Cortex of kidney (tissue), 1 donor: ENCODE measurements at places on chromosomes 2 and 18.

GRCh38 chr2:197759013-197759412, 26.1 kb downstream of the BOLL start:
- DNase-seq, result no peak

DNA sequence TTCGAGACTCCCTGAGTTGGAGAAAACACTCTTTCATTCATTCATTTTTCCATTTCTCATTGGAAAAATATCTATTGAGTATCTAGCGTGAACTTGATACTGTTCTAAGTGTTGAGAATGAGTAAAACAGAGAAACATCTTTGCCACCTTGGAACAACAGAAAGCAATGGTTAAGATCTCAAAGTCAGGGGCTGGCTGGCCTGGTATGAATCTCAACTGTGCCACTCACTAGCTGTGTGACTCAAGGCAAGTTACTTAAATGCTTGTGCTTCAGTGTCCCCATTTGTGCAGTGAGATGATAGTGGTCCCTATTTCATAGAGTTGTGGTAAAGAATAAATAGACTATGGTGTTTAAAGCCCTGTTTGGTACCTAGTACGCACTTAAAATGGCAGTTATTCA, 415.2 kb downstream of the NBAS start:
- DNase-seq, result no peak

DNA sequence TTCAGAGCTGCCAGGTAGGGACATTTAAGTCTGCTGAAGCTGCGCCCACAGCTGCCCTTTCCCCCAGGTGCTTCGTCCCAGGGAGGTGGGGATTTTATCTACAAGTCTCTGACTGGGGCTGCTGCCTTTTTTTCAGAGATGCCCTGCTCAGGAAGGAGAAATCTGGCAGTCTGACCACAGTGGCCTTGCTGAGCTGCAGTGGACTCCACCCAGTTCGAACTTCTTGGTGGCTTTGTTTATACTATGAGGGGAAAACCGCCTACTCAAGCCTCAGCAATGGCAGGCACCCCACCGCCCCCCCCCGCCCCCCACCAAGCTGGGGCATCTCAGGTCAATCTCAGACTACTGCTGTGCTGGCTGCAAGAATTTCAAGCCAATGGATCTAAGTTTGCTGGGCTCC, 458.1 kb upstream of the RAB12 start:
- no peak for DNase-seq

DNA sequence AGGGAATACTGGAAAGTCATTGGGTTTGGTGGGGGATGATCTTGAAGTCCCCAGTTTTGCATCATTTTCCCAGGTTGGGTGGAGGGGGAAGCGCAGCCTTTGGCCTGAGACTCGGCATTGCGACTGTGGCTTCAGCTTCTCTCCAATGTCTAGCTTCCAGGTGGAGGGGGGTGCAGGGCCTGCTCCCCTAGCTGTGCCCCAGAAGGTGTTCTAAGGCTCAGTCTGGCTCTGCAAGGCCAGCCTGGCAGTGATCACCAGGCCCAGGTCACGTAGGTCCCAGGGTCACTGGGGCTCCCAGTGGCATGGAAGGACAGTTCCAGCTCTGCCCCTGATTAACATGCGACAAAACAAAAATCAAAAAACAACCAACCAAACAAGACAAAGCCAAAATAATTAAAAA, 56.9 kb upstream of the HAAO start:
- no peak for DNase-seq

- DNase-seq, result no peak
Observed at GRCh38 chr2:75551434-75551833, 9.3 kb downstream of the EVA1A start.

GRCh38 chr18:45284174-45284573, 331.1 kb upstream of the SLC14A2 start:
- no peak for DNase-seq

DNA sequence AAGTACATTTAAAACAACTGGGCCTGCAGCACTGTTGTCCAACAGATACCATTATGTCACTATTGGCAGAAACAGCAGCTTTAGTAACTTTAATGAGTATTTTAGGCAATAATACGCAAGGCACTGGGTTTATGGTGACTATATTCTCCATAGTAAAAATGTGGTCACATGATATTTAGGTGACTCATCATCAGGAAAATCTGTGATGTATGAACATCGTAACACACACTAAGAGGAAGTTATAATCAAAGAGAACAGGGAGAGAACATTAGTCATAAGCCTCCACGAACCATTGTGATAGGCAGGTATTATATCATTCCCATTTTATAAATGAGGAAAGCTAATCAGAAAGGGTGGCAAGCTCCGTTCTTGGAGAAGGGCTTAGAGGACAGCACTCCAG, 36.9 kb downstream of the RAPH1 start:
- no peak for DNase-seq

GRCh38 chr2:26557244-26557925, 79.5 kb upstream of the OTOF start:
- no peak for DNase-seq

DNA sequence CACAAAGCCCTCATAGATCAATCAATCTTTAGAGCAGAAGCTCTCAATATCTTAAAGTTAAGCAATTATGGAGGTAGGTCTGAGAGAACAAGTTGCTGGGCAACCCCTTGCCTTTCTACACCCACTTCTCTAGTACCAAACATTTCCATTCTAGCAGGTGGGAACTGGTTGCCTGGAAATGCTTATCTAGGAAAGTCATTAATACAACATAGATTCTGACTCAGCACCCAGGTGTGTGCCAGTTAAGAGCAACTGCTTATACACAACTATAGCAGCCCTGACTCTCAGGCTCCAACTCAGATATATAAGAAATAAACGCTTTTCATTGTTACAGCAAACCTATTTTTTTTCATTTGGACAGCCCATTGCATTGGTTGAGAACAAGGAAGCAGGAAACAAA, 237.7 kb downstream of the IRS1 start:
- DNase-seq, result no peak

- DNase-seq, result no peak
Observed at GRCh38 chr18:11251229-11251890, 102.0 kb upstream of the PIEZO2 start.

- no peak for DNase-seq
Observed at GRCh38 chr2:209471037-209471436, 47.2 kb downstream of the MAP2 start.

GRCh38 chr2:102438578-102438977, 15.6 kb downstream of the IL18RAP start:
- no peak for DNase-seq

DNA sequence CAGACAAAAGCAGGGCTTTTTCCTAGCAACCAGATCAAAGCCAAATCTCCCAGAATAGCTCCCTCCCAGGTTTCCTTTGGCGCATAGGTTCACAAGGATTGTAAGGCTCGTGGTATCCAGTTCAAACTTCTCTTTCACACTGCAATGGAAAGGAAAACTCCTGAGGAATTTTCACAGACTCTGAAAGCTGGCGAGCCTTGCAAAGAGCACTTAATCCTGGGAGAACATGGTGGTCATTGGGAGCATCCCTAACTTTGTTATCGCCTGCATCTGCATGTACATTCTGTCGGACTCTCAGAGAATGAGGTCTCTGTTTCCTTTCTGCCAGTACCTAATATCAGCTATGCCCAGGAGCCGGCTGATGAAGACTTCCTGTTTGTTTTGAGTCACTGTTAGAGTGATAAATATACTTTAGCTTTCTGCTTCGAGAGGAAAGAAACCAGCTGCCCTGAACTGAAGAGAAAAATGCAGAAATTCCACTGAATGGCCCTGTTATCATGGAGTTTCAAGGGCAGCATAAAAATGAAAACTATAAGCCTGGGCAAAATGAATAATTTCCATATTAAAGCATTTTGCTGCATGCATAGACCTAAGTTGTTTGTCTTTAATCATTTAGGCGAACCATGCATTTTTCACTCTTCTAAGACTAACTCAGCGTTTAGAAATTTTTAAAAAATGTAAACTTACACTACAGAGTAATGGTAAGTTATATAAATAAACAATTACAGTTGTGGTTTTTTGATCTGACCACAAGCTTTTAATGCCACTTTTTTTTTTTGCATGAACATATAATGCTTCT, 76.4 kb upstream of the ZEB2 start:
- no peak for DNase-seq

DNA sequence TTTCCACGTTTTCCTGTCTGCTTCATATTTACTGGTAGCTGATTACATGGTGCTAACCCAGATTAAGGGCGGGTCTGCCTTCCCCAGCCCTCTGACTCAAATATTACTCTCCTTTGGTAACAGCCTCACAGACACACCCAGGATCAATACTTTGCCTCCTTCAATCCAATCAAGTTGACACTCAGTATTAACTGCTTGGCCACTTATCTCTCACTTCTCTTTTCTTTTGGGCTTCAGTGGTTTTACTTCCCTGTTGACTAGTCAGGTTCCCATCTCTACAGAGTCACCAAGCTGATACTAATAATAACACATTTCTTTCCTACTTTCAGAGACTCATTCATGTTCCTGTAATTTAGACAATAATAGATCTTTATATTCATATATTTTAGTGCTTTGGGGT, 302.2 kb upstream of the MAP2 start:
- no peak for DNase-seq

- DNase-seq, result no peak
Observed at GRCh38 chr2:229443546-229444268, 172.6 kb upstream of the PID1 start.

DNA sequence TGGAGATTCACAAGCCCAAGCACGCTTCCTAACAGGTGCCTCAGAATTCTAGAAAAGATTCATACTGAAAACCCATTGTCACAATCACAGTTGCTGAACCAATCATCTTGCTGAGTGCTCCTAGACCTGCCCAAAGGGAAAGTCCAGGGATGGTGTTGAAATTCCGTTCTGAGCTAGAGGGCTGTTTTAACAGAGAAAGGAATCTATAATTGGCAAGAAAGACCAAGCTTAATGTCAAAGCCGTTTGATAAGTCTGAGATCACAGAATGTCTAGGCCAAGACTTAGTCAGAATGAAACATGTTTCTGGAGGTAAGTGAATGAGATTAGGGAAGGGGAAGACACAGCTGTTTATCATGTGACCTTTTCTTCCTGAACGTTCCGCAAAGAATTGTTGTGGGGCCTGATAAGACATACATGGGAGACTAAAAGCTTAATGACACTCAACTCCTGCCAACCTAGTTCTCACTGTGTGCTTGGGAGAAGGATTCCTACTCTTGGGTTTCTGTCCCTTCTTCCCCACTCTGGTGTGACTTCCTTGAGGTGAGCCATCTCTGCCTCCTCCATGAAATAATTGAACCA, 27.5 kb downstream of the PMAIP1 start:
- DNase-seq, result no peak

DNA sequence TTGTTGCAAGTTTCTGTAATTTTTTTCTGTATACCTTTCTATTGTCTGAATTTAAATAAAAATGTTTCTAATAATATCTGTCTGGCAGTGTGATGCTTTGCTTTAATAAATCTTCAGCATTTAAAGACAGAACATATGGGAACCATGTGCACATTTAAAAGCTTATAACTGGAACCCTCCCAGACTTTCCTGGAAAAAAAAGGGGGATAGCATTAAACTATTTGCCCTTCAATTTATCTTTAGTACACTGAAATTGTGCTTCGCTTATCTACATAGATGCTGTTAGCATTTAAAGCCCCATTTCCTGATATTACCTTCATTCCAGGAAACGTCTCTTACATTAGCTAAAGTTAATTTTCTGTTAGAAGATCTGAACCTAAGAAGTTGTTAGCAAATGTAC, 64.6 kb downstream of the ZC3H6 start:
- no peak for DNase-seq

- no peak for DNase-seq
Observed at GRCh38 chr2:85851253-85852151, 37.3 kb downstream of the ST3GAL5 start.

GRCh38 chr18:4453874-4454536, 1.1 kb downstream of the DLGAP1 start:
- no peak for DNase-seq

GRCh38 chr2:144995482-144995881, 475.6 kb upstream of the ZEB2 start:
- no peak for DNase-seq

DNA sequence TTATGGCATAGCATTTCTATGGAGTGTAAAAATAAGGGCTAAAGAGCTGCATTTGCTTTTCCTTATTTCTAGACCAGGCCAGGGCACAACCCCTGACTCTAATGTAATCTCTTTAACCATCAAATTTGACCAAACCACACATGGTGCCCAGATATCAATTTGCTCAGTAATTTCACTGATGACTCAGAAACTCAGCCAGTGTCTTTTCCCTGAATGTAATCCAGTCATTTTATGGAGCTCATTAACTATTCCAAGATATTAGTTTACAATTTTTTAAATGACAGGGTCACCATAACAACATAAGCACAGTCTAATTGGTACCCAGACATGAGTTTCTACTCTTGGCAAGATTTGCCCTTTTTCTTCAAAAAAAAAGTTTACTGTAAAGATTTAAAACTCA, 270.8 kb upstream of the AGAP1 start:
- DNase-seq, result no peak

DNA sequence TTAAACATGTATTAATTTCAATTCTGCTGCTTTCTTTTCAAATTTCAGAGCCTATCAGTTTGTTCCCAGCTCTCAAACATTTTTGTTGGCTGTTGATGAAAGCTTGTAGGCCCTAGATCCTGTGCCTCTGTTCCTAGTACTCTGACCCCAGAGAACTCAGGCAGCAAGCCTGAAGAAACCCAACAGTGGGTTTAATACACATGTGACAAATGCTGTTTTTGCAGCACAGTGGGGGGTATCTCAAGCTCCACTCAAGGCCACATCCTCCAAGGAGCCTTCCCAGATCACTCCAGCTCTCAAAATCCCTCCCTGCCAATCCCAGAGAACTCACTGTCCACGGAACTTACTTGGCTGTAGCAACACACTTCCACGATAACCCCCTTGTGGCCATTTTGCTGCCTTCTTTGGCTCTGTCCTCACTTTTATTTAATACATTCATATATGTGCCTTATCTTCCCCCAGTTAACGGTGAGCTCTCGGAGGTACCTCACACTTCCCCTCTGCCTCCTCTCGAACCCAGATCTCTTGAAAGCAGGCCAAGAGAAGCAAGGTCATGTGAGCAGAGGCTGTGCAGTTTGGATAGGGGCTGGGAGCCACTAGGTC, 122.4 kb downstream of the TNS1 start:
- no peak for DNase-seq

DNA sequence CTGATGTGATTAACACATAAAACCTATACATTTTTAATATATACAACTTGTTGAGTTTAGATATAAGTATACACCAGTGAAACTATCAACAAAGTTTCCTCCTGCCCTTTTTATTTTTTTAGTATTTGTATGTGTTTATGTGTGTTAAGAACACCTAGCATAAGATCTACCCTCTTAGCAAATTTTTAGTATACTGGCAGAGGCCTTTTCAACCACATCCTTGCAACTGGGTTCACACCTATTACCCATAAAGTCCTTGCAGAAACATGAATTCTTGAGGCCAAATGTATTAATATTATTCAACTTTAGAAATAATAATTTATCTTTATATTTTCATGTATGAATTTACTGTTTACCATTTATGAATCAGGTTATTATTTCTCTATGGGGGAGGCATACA, 119.7 kb upstream of the CRIM1 start:
- DNase-seq, result no peak
